Common myeloid progenitor, CD34-positive (primary cell): ENCODE measurements at places on chromosomes 3 and 15.

- no peak for DNase-seq
Observed at GRCh38 chr3:181264486-181264885, 274.9 kb upstream of the DNAJC19 start.

DNA sequence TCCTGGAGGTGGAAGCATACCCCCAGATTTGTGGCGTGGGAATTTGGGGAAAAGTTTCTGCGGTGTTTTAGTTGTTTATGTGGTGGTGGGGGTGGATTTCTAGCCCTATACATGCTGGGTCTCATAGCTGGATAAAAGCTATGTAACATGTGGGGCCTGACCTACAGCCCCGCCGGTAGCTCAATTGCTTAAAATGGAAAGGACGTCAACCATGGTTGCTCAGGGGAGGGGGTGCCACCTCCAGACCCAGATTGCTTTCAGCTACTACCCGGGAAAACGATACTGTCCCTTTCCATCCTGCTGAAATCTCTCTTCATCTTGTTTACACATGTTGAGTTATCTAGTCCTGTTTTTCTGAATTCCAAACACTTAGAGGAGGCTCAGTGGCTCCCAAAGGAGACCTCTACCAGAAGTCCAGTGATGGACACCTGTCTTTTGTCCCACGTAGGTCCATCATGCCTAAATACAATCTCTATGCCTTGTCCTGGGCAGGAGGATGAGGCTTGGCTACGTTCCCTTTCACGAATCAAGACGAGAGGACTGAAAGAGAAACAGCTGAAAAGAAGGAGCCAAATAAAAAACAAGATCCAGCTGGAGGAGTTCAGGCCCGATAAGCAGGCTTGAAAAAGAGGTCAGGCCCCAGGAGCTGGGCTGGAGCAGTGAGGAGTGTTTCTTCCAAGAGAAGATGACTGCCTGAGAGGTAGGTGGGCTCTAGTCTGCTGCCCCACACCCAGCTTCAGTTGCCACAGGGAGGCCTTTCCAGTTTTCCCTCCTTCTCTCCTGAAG is 72.1 kb upstream of the TPRG1 start:
- DNase-seq: no peak

- no peak for DNase-seq
Observed at GRCh38 chr3:53024315-53024714, 21.6 kb downstream of the SFMBT1 start.

GRCh38 chr3:71478568-71478967 is 105.0 kb downstream of the FOXP1 start:
- no peak for DNase-seq

DNA sequence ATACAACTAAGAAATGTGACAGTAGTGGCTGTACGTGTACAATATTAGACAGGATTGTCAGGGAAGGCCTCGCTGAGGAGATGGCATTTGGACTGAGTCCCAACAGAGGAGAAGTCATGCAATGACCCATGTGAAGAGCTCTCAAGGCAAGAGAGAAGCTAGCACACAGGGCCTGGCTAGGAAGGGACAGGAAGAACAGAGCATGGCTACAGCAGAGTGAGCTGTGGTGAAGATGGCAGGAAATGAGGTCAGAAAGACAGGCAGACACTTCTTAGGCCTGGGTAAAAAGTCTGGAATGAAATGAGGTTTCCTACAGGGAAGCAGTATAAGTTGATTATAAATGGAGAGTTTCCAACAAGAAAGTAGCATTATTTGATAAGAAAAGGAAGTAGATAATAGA is 33.2 kb upstream of the LEKR1 start:
- DNase-seq: no peak

DNA sequence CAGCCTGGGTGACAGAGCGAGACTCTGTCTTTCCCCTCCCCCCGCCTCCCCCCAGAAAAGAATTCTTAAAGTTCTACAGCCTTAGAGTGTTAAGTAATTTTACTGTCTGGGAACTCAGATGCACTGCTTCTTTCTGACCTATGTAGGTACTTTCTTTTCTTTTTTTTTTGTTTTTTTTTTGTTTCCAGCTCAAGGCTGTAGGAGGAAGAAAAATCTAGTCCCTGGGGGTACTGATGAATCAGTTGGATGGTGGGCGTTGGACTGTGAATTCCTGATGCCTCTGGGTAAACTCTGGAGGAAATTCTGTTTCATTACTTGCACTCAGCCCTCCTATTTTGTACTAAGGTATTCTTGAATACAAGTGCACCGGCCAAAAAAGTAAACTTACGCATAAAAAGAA is 10.8 kb downstream of the GHRL start:
- no peak for DNase-seq

DNA sequence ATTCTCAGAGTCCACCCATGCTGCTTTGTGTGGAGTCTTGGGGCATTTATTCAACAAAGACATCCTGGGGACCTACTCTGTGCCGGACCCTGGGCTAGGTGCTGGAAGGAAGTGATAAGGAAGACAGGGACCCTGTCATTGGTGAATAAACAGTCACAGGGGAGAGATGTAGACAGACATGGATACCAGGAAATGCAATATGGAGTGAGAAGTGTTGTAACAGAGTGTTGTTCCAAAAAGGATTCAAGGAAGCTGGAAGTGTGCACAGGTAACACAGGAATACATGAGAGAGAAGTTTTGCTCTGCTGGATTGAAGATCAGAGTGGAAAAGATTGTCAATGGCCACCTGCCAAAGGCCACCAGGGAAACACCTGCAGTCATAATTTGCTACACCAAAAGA is 89.0 kb downstream of the PDCD6IP start:
- DNase-seq: no peak
